ENCODE measurements at places on chromosomes 16 and 17.

DNA sequence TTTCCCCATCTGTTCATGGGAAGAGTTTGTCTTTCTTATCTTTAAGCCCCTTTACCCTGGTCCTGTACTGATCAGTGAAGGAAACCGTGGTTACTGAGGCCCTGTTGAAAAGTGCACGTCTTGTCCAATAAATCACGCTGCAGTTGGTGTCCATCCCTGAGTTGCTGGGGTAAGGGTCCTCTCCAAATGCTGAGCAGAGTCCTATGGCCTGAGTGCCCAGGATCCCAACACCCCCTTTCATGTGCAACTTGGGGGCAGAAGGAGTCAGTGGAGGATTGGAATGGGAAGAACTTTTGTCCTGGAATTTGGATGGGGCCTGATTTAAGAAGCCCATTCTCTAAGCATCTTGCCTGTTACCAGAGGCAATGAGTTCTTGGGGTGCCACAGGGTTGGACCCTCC is 7.0 kb upstream of the TBX2 start:
- no peak for DNase-seq

DNA sequence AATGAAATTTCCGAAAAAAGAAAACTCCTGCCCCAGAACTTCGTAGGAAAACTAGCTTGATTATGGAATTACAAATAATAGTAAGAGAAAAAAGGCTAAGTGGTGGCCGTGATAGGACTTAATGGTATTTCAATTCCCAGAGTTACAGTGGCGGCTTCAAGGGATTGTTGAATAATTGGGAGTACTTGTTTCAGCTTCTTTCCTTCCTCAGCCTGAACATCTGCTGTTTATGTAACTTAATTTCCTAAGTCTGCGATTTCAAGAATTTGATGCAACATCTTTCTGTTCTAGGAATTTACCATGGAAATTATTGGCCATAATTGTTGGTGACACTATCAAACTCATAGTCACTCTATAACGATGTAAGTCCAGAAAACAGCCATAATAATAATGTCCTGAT is 684 bp upstream of the APPBP2 start:
- no peak for DNase-seq

DNA sequence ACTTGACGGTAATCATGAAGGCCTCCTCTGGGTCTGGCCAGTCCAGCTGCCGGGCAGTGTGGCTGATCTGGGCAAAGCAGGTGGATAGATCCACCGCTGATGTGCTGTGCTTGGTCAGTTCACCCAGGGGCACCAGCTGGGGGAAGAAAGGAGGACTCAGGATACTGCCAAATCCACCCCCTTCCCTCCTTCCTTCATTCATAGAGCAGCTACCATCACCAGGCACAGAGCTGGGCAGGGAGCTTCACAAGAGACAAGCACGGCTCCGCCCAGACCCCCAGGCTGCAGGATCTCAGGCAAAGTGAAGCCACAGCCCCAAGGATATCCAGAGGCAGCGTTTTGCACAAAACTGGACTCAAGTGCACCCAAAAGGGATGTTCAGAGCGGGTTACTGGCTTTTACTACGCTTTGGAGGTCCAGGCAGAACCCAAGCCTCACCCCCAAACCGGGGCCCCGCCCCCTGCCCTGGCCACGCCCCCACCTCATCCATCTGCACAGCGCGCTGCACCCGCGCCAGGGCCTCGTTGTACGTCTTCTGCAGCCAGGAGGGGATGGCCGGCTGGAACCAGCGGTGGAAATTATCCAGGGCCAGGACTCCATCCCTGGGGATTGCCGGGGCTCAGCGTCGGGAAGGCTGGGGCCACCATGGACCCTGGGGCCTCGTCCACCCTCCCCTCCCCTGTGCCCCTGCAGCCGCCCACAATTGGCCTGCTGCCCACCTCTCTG is 9.1 kb downstream of the UNC13D start:
- DNase-seq, result no peak

DNA sequence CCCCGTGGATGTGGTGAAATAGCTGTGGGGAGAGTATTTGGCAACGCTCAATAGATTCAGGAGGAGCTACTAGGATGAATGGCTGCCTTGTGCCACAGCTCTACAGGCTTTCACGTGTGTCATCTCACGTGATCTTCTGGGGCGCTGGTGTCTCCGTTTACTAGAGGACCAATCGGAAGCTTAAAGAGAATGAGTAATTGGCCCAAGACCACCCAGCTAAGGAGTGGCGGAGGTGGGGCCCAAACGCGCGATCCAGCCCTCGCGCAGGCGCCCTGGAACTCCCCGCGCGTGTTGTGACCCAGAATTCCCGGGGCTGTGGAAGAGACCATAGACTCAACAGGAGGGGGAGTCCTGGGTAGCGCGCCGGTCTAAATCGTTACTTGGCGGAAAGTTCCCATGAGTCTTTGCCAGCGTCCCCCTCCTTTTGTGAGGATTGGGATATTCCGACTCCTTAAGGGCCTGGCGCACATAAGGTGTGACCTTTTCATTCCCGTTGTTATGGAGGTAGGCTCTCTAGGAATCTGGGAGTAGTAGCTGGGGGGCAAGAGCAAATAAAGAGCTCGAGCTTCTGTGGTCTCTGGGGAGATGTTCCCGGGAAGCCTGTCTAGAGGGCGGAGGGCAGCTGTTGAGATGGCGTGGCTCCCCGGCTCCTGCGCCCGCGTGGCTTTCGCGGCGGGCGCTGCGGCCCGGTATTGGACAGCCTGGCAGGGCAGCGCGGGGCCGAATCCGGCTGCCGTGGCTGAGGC is 23.4 kb downstream of the TRPV2 start:
- DNase-seq, result peak; percentile 96

DNA sequence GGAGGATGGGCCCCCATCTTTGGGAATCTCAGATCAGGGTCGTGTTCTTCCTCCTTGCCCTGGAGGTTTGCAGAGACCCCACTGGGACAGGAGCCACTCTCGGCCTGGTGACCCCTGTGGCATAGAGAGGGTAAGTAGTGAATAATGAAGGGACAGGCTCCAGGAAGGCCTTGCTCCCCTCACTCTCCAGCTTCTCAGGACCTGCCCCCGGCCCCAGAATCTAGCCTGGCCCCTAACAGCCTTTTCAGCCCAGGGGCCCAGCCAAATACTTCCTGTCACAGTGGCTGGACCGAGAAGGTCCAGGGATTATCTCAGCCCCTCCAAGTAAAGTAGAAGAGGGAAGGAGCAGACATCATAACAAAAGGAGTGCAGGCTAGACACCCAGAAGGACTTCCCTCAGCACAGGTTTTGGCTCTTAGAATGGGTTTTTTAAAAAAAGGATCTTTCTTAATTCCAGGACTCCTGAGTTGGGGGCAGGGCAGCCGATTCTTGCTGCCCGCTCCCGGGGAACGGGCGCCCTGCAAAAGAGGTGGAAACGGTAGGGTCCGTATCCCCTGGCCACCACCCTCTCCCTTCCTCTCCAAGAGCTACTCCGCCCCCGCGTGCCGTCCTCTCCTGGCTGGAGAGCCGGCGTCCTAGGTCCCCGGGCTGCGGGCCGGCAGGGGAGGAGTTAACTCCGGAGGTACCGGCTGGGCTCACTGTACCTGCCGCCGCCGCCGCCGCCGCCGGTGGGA is 559 bp upstream of the NXPH3 start:
- no peak for DNase-seq

GRCh38 chr17:54408731-54409130 is 491.9 kb upstream of the TOM1L1 start:
- DNase-seq, result no peak

GRCh38 chr17:29880031-29880430 is 50.0 kb downstream of the SSH2 start:
- no peak for DNase-seq

DNA sequence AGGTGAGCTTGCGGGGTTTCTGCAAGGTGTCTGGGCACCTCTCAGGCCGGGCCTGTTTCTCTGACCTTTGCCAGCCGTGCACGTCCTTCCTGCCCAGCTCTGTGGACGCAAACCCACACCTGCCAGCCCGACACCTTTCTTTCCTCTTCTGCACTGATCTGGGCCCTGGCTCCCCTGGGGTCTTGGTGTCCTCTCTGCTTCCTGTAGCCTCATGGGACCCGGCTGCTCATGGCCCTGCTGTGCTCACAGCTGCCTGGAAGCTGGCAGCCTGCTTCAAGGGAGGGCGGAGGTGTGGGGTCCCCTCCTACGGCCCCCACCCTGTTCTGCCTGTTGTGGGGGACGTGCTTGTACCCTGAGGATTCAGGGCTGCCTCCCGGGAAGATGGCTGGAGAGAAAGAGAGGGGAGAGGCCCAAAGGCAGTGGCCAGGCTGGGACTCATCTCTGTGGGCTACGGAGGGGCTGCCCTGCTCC is 342.4 kb downstream of the SEC14L1 start:
- DNase-seq, result no peak

DNA sequence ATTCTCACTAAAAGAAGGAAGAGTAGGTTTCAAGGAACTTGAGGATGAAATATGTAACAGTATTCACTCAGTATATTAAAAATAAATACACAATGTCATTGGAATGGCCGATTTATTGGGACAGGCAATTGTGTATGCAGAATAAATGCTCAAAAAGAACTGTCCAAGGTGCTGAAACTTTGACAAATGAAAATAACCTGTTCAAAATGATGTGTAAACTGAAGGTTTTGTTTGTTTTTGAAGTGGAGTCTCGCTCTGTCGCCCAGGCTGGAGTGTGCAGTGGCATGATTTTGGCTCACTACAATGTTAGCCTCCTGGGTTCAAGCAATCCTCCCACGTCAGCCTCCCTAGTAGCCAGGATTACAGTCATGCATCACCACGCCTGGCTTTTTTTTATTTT is 318.7 kb upstream of the RBFOX1 start:
- no peak for DNase-seq

DNA sequence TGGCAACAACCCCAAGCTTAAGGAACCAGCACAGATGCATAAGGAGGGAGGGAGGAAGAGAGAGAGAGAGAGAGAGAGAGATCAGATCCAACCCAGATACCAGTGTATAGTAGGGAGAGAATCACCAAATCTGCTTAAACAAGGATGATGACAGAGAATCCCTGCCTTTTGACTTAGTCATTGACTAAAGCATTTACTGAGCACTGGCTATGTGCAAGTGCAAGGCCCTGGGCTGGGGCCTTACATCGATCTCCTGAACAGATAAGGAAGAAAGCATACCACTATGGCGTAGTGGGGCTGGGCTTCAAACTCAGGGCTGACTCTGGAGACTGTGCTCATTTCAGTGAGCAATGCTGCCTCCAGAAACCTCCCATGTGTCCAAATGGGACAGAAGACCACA is 15.8 kb downstream of the TSNAXIP1 start:
- no peak for DNase-seq

DNA sequence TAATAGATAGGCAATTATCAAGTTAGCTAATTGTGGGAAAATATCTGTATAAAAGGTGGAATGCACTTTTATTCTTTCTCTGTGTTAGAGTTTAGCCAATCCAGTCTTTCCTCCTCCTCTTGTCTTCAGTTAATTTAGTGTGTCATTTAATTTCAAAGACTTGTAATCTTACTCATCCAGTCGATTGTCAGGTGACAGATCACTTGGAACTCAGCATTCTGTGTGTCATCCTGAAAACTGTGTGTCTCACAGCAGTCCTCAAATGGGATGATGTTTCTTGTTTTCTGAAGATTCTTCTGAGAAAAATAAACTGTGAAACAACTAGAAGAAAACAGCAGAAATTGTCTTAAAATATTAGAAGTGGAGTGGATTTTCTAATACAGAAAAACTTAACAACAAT is 290 bp upstream of the KRTAP4-1 start:
- no peak for DNase-seq

DNA sequence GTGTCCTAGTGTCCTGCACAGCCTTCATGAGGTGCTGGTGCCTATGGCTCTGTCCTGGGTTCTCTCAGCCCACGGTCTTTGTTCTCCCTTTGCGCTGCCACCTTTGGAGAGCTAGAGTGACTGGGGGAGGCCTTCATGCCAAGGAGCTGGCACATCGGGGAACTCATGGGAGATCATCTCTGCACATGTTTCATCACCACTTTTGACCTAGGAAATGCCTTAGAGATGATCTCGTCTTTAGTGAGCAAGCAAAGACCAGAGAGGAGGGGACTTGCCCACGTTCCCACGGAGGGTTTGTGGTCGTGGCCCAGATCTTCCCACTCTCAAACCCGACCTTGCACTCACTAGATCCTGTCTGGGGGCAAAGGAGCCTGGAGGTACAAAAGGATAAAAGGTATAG is 23.5 kb downstream of the TBX4 start:
- no peak for DNase-seq
